ENCODE measurements at places on chromosomes 4 and X.
A peak's percentile ranks its signal among the peaks of the same experiment; 100 is the strongest.

GRCh38 chr4:137390707-137391106 is 141.6 kb downstream of the PCDH18 start:
- DNase-seq, result no peak

GRCh38 chrX:54928876-54929275 is 8.3 kb downstream of the TRO start:
- DNase-seq, result peak; percentile 92

- DNase-seq, result no peak
Observed at GRCh38 chrX:106510713-106511403, 100.9 kb upstream of the RADX start.

DNA sequence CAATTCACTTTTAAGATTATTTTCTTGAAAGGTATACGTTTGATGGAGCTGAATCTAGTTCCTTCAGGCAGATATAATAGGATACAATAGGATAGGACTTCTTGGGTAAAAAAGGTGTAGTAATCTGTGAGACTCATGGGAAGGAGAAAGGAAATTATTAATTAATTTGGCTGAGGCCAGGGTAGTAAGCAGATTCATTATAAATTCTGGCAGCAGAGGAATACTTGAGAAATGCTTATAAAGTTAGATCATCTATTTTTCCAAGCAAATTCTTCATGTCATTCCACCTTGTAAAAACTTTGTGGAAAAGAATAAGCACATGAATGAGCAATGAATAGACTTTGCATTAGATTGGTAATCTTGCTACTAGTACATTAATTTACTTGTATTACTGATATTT is 46.9 kb downstream of the GYPE start:
- DNase-seq, result no peak

DNA sequence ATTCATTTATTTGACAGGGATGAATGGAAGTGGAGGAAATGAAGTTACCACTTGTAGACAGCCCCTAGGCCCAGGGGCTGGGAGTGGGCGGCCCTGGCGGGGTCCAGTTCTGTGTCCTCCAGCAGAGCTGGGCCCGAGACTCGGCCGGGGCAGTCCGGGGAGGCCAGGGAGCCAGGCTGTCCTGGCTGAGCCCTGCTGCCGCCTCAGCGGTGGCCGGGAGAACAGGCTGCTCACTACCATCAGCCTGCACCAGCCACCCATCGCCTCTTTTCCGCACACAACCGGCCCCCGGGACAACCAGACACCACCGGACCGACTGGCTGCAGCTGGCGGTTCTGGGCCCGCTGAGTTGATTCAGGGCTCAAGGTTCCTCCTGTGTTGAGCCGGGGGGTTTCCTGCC is 25.6 kb downstream of the CLDN34 start:
- no peak for DNase-seq

GRCh38 chrX:77693594-77693993 is 92.4 kb downstream of the ATRX start:
- no peak for DNase-seq

DNA sequence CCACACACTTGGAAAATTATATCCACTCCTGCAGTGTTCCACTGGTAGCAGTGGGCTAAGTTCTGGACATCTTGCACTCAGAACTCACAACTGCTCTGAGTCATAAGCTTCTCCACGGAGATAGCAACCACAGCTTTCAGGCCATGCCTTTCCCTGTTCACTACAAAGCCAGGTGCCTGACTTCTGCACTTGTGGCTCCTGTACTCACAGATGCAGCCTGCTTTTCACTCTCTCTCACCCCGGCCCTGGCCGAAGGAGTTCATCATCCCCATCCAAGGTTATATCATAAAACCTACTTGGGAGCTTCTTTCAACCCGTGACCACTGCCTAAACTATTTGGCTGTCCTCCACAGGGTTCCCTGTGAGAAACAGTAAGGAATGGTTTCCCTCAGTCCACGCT is 999.4 kb downstream of the GLUD2 start:
- no peak for DNase-seq

- no peak for DNase-seq
Observed at GRCh38 chr4:83516042-83516772, 19.7 kb upstream of the GPAT3 start.

DNA sequence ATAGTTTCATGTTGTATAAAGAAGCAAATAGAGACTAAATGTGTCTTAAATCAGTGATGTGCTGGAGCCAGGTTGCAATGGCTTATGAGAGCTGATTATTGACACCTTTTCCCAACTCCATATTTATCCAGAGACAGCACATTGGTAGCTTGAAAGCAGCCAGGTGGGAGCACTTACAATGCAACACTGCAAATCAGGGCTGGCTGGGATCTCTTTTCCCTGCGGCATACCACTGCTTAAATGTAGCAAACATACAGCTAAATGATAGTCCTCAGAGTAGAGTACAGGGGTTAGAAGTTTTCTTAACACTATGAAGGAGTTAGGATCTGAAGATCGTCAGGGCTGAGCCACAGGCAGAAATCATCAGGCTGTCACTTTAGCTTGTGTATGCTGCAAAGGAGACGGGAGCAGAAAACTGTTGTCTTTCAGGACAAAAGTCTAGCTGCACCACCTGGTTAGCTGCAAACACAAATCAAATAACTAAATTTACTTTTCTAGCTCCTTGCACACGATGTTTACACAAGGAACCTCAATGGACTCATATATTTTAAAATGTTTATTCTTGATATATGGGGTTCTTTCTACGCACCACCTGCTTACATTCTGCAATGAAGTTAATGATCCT is 527.3 kb downstream of the TLL1 start:
- DNase-seq, result no peak

DNA sequence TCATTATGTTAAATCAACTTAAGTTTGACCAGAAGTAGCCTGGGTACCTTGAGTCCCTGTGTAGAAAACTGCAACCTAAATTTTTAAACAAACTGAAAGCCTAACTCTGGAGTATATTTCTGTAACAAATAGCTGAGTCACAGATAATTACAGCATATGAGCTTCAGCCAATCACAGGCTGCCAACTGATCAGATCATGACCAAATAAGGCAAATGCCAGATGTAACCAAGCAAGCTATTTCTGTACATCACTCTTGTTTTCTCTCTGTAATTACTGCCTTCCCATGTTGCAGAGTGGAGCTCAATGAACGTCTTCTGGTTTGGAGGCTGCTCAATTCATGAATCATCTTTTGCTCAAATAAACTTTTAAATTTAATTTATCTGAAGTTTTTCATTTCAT is 980.9 kb upstream of the DIAPH2 start:
- DNase-seq, result no peak

DNA sequence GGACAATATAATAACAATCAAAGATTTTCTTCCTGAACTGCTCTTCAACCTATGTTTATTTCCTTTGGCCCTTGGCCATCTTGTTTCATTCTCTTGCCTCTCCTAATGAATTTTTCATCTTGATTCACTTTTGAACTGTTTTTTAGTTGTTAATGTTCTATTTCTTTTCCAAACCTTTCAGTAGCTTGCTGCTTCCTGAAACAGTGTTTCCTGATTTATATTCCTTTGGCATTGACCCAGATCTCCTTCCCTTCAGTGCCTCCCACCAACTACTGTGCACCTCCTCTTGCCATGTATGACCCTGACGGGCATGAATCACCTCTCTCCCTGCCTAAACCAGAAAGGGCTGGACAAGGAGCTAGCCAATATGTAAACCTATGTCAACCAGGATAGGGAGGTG is 25.6 kb upstream of the SPP1 start:
- no peak for DNase-seq

DNA sequence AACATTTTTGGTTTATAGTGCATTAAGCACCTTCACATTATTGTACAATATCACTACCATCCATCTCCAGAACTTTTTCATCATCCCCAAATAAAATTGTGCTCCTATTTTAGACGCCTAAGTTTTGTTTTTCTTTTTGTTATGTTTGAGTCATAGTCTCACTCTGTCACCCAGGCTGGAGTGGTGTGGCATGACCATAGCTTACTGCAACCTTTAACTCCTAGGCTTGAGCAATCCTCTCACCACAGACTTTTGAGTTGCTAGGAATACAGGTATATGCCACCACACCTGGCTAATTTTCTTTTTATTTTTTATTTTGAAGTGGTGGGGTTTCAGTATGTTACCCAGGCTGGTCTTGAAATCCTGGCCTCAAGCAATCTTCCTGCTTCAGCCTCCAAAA is 33.9 kb downstream of the PRSS12 start:
- no peak for DNase-seq

DNA sequence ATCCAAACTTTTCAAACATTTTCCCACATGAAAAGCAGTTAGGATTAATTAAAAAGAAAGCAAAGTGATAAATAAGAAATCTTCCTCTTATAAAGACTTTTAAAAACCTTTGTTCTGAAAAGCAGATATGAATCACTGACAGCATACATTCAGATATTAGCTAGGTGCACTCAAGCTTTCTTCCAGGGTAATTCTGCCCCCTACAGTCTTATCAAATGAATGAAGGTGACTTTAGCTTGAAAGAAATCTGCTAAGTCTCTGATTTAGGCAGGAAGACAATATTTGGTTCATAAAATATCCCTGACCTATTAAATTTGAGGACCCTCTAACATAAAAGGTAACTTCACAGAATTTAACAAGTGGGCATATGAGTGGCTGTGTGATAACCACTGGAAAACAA is 209.1 kb upstream of the FAM47A start:
- DNase-seq, result no peak

DNA sequence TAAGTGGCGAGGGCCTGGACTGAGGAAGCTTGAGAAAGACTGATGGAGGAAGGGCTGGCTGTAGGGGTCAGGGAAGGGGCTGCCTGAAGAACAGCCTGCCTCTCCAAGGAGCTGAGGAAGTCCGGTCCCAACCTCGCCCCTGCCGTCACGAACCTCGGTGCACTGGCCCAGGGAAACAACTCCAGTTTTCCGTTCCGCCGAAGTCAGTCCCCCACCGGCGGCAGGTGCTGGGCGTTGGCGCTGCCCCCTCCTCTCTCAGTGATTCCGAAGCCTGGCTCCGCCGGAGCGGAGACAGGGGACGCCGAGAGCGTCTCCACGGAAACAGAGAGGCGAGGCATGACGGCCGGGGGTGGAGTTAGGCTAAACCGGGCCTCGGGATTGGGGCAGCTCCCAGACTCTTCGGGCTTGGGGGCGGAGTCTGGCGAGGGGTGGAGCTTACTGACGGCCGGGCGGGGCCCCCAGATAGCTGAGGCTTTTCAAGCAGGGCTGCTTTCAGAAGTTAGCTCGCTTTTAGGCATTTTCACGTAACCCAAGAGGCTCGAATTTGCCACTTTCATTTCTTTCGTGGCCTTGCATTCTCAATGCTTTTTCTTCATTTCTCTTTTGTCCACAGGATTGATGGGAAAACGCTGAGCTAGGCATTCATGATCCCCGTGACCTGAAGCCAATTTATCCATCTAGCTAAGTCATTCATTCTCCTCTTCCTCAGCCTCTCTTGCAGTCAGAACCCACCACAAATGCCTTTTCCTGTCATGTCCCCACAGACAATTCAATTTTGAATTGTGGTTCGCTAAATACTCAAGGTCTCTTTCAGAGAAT is at the start of gene TTC29:
TTC29 (minus strand) TSS at position 309 of the 819 bp plus-strand sequence. CDS start 5,969 bp downstream, outside the sequence.
- no peak for DNase-seq

DNA sequence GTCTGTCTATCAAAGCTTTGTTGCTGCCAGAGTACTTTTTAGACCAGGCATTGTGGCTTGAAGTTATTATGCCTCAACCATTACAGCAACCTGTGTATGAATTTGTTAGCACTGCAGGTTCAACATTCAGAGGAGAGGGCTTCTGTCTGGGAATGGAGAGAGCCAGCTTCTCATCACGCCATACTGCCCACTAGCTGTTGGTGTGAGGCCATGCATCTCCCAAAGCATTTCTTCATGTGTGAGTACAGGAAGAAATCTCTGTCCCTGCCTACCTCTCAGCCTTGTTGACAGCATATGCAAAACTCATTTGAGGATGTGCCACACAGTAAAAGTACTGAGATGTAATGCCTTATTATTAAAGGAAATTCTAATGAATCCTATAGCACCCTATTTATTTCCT is 76.9 kb upstream of the PPARGC1A start:
- DNase-seq, result no peak

DNA sequence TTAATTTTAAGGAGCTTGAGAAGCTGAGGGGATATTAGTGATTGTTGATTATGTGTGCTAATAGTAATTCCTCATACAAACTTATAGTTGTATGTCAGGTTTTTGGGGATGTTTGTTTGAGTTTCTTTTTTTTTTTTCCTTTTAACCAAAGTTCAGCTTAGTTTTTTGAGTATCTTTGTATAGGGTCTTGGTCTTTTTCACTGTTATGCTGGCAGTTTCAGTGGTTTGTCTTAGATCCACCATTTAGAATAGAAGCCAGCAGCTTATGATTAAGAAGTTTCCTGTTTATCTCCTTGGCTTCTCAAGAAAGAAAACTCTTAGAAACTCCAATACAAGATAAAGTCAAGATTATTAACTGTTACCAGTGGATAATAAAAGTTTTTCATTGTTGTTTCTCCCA is 16.1 kb downstream of the CPEB2 start:
- no peak for DNase-seq

DNA sequence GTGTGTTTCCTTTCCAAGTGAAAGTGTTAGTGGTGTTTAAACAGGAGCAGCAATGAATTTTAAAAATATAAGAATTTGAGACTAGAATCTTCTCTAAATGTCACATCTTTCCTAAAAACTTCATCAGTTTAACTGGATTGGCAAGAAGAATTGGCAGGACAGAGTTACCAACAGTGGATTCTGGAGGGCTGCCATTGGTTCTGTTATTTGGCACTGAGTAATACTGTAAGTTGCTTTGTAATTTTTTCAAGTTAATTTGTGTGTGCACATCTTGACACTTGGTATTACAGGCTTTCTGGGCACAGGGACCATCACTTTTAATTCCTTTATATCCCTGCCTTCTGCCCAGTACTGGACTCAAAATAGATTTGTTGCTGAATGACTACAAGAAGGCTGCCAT is 4.5 kb upstream of the GPRIN3 start:
- no peak for DNase-seq

GRCh38 chr4:37685823-37686372 is 278 bp downstream of the RELL1 start:
- no peak for DNase-seq

GRCh38 chrX:124250835-124251437 is 81.5 kb upstream of the TEX13D start:
- no peak for DNase-seq

GRCh38 chrX:149497626-149498025 is 7.5 kb downstream of the IDS start:
- no peak for DNase-seq

DNA sequence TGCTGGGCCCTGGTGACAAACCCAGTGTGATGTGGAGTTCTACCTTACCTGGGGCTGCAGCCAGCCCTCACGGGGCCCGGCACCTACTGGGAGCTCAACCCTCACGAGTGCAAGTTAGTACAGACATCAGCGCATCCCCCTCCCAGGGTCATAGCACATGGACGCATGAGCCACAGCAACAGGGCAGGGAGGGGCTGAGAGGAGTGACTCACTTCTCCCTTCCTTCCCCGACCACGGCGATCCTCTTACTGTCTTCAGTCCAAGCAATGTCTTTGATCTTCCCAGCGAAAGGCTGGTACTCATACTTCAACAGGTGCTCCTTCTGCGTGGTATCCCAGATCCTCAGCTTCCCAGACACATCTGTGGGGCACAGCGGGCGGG is 17.8 kb downstream of the WDR1 start:
- no peak for DNase-seq

- DNase-seq, result no peak
Observed at GRCh38 chrX:11531226-11531625, 134.5 kb downstream of the ARHGAP6 start.

Measured in vagina (tissue), 2 donors.